Activated CD4-positive, alpha-beta memory T cell treated with anti-CD3 and anti-CD28 coated beads, Interleukin-2, amount 10 ng/mL, durations not matched to agents 7 days and 5 days (primary cell): ENCODE measurements at places on chromosomes 5 and 9.

GRCh38 chr9:35414889-35415288 is 75.0 kb upstream of the RUSC2 start:
- DNase-seq, result no peak

- no peak for DNase-seq
These were observed 61.5 kb downstream of the LNPEP start for GRCh38 chr5:96997265-96997859.

DNA sequence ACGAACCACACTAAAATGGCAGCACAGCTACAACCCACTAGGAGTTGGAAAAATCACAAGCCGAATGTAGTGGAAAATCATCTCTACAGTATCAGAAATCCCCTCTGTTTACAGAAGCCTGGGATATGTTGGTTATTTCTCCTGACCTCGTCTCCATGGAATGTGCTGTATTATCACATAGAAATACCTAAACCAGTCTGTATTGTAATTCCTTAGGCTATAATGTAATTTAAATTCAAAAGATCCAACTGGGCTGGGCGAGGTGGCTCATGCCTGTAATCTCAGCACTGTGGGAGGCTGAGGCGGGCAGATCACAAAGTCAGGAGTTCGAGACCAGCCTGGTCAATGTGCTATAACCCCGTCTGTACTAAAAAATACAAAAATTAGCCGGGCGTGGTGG is 244.8 kb upstream of the MPDZ start:
- no peak for DNase-seq

DNA sequence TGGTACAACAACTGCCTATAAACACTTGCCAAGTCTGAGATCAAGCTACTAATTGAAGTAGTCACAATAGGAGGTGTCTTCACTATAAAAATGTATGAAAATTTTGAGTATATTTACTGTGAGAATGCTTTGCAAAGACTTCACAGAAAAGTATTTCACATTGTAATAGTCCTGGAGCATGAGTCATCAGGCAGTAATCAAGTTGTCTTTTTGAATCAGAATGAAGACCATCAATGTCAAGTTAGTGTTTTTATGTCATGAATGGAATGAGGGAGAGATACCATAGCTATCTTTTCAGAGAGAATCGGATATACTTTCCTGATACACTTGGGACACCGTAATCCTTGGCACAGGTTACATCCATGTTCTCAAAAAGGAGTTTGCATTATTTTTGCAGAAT is 466.9 kb upstream of the ARRDC3 start:
- no peak for DNase-seq

DNA sequence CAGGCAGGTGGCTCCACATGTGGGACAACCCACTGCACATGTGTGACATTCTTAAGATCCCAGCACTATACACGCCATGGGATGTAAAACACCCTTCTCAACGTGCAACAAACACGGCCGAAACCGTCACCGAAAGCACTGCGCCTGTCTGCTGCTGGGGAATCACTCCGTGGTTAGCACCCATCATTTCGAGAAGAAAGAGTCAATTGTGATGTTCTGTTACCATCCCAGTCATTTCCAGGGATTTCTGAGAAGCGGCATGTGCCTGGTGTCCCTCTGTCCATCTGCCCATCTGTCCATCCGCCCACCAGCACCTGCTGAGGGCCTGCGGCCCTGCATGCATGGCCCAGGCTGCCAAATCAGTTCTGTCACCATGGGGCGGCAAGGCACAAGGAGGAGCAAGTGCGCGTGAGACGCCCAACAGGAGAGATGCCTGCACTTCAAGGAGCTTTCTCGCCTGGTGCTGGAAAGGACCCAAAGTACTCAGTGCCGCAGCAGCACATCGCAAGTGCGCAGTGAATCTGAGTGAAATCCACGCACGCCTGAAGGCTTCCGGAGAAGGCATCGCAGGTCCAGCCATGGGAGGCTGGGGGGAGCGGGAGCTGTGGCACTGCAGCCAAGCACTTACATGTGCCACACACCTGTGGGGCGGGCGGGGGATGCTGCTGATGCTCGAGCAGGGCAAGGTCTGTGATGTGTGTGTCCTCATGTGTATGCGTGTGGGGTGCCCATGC is 38.0 kb downstream of the VAV2 start:
- no peak for DNase-seq

- no peak for DNase-seq
These were observed 45.9 kb downstream of the ABCA1 start for GRCh38 chr9:104882086-104882485.

DNA sequence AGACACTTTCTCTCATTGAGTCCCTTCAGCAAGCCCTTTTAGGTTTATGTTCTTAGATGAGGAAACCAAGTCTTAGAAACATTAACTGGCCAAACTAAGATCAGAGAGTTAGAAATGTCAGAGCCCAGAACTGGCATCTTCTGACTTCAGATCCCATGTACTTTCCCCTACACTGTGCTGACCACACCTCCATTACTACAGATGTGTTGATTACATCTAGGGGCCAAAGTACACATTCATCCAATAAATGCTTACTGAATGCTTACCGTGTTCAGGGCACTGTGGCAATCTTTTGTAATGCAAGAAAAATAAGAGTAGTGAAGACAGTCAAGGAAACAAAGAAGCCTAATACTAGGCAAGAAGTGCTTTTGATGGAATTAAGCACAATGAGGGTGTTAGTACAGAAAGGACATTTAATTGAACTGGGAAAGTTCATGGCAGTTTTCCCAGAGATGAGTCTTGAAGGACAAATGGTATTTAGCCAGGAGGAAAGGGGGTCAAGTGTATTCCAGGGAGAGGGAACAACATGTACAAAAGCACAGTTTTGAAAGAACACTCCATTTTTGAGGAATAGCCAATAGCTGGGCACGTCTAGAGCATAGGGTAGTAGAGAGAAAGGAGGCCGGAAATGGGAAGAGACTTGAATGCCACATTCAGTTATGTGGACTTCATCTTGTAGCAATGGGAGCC is 89.7 kb upstream of the CDKN2B start:
- DNase-seq, result no peak

- DNase-seq, result no peak
These were observed 212.8 kb upstream of the IRX1 start for GRCh38 chr5:3382782-3383181.

- DNase-seq, result no peak
These were observed 82.7 kb upstream of the PANK3 start for GRCh38 chr5:168661593-168662485.

DNA sequence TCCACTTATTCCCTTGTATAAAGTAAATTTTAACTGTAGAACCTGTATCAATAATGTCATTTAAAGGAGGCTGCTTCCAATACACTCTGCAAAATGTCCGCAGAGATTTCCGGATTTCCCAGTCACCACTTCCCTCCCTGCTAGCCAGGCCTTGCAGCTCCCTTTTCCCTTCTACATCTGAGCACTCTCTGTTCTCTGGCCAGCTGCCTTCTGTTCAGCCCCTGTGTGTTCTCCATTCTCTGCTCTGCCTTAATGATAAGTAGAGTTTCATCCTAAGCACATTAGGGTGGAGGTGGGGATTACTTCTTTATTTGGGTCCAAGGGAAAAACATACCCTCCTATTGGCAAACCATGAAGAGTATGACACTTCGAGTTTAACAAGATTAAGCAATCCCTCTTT is 719.6 kb upstream of the WWC1 start:
- no peak for DNase-seq

GRCh38 chr5:75670577-75670976 is 46.7 kb downstream of the POC5 start:
- no peak for DNase-seq

GRCh38 chr5:121675924-121676323 is 175.8 kb upstream of the FTMT start:
- no peak for DNase-seq

GRCh38 chr9:34546102-34546833 is 23.5 kb upstream of the ENHO start:
- no peak for DNase-seq

DNA sequence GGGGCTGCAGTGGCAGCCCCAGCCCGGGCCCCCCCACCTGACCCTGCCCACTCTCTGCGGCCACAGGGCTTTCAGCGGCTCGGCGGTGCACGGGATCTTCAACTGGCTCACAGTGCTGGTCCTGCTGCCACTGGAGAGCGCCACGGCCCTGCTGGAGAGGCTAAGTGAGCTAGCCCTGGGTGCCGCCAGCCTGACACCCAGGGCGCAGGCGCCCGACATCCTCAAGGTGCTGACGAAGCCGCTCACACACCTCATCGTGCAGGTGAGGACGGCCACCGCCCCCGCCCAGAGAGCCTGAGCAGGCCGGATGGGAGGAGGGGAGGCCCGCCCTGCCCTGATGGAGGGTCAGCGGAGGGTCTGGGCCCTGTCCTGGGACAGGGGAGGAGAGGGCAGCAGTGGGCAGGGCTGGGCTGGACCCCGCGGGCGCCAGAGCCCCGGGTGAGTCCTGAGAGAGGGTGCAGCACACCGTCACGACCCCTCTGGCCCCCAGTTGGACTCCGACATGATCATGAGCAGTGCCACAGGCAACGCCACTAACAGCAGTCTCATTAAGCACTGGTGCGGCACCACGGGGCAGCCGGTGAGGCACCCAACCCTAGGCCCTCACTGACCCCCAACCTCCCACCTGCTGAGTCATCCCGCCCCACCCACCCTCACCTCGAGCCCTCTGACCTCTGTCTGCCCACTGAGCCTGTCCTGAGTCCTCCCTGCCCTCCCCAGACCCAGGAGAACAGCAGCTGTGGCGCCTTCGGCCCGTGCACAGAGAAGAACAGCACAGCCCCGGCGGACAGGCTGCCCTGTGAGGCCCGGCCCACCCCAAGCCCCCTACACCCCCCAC is 2.7 kb downstream of the SLC34A3 start:
- no peak for DNase-seq

DNA sequence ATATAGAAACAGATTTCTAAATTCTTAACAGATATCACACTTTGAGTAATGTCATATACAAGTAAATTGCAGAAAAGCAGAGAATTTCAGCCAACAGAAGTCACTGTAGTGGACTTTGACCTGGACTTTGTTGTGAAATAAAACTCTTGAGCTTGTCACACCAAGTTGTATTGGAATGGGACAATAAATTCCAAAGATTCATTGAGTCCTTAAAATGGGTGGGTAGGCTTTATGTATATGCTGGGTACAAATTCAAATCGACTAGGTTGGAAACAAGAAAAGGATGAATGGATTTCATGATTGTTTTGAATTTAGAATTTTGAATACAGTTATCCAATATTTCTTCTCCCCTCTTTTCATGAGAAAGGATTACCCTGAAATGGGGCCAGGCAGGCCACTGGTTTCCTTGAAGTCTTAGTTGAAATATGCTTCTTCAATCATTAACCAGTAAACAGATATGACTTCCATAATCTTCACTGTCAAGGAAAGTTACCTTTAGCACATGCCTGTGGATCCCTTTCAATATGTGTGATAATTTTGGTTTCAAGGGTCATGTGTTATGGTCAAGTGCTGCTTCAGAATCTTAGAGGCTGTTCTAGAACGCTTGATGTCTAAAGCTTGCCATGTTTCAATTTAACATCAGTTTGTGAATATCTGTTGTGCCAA is 25.7 kb downstream of the PIP5K1B start:
- no peak for DNase-seq

DNA sequence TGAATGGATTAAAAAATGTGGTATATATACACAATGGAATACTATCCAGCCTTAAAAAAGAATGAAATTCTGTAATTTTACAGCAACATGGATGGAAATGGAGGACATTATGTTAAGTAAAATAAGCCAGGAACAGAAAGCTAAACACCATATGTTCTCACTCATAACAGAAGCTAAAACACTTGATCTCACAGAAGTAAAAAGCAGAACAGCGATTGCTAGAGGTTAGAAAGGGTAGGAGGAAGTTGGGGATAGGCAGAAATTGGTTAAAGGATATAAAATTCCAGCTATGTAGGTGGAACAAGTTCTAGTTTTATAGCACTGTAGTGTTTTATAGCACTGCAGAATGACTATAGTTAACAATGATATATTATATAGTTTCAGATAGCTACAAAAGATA is 15.8 kb downstream of the MARCHF3 start:
- no peak for DNase-seq

DNA sequence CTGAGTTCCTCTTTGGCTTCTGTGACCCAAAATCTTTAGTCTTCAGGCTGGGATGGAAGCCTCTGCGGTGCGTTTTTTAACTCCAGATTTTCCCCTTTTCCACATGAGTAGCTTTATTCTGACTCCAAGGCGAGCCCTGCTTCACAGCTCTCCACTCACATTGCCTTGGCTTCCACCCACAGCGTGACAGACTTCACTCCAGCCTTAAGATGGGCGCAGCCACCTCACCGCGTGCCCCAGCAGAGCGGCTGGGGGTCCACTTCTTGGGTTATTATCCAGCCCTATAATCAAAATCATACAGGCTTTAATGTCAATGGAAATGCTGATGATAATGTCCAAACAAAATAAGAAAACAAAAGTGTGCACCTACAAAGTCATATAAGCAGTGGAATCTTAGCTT is 1.2 kb downstream of the EXOC3 start:
- DNase-seq, result no peak

DNA sequence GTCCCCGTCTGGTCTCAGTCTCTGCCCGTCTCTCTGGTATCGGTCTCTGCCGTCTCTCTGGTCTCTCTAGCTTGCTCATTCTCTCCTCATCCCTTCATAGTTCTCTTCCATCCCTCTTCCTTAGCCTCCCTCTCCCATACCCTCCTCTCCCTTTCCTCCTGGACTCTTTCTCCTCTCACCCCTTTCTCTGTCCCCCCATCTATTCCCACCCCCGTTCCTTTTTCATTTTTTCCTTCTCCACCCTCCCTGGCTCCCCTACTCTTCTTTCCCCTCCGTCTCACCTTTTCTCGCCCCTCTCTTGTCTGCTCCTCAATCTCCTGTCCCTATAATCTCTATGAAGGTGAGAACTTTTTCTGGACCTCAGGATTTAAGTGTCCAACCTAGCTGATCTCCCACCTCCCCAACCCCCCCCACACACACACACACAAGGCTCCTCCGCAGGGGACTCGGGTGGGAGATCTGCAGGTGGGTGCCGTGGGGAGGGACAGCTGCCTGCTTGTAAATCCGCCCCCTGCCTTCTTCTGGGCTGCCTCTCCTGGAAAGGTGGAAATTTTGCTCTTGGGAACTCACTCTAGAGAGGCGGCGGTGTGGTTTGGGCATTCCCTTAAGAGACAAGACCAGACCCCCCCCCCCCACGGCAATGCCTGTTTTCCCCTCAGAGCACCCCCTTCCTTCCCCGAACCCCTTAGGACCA is 953 bp downstream of the UBE2QL1 start:
- no peak for DNase-seq

- no peak for DNase-seq
These were observed 178.2 kb downstream of the ENC1 start for GRCh38 chr5:74462356-74462755.

DNA sequence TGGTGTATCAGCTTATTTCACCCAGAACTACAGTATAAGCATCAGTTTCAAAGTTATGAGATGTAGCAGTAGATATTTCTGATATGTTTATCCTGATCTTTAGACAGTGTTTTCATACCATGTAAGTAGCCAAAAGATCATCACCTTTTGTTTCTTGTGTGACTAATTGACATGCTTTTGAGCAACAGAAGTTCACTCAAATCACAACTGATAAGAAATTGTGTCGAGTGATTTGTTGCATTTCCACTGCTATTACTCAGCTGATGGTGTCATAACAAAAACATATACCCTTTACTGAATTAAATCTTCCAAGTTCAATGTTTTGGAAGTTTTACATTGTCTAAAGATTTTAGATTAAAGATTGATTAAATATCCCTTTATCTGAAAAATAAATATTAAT is 324.5 kb downstream of the TUSC1 start:
- DNase-seq, result no peak
